ENCODE measurements at places on chromosomes 7 and 10.

DNA sequence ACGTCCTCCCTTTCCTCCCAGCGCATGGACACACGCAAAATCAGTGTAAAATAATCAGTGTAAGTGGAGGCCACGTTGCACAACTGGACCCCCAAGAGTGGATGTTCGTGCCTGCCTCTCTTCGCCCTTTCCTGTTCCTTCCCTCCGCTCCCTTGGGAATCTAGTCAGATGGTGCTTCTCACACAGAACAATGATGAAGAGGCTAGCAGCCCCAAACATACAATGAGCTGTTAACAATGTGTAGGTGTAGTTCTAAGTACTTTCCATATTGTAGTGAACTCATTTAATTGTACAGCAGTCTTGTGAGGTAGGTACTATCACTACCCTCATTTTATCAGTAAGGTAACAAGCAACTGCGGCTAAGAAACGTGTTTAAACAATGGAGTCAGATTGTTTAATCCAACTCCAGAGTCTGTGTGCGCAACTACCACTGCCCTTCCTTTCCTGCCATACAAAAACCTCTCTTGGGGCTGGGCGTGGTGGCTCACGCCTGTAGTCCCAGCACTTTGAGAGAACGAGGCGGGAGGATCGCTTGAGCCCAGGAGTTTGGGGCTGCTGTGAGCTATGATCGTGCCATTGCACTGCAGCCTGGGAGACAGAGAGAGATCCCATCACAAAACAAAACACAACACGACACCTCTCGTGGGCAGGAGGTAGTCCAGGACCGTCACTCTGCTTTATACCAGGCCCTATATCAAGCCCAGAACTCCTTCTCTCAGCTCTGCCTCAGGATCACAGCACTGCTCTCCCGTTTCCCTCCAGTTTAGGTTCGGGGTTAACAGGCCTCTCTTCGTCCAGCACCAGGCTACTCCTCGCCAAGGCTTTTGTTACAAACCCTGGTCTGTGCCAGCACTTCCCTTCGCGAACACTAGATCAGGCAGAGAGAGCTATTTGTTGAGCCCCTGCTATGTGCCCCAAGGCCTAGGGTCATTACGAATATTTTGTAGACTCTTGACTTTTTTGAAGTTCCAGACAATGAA lies 1.1 kb downstream of the FKBP9 start:
- no peak for DNase-seq

GRCh38 chr10:121590772-121591171 lies 7.5 kb downstream of the FGFR2 start:
- no peak for DNase-seq

DNA sequence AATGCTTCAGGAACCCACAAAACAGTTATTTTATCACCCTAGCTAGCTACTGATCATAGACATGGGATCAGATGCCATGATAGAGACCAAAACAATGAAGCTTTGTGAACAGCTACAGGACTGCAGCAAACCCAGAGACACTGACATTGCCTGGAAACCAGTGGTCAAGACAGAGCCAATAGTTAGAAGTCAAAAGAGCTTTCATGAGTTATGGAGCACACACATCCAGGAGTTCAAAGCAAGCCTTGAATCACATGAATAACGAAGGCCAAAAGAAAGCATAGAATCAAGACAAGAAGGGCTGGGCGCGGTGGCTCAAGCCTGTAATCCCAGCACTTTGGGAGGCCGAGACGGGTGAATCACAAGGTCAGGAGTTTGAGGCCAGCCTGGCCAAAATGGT lies 34.5 kb upstream of the GSAP start:
- no peak for DNase-seq

DNA sequence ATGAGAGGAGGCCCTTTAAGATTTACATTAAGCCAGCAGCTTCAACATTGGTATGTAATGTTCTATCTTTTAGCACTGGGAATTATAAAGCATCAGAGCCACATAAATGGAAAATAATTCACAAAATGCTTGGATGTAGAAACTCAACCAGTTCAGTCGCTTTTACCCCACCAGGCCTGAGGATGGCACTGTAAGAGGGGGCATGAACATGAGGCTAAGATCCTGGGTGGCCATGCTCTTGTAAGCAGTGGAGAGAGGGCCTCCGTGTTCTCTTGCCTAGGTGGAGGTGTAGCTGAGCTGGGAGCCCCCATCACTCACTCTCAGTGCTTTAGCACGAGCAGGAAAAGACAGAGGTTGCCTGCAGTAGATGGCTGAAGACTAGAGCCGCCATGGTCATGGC lies 238.8 kb downstream of the FANK1 start:
- DNase-seq = no peak

- no peak for DNase-seq
Measured at GRCh38 chr10:55369670-55370420, 568.8 kb upstream of the PCDH15 start.

- DNase-seq = no peak
Measured at GRCh38 chr7:127683776-127684681, 32.0 kb downstream of the SND1 start.

- DNase-seq = no peak
Measured at GRCh38 chr10:132361581-132362101, 29.6 kb downstream of the LRRC27 start.

DNA sequence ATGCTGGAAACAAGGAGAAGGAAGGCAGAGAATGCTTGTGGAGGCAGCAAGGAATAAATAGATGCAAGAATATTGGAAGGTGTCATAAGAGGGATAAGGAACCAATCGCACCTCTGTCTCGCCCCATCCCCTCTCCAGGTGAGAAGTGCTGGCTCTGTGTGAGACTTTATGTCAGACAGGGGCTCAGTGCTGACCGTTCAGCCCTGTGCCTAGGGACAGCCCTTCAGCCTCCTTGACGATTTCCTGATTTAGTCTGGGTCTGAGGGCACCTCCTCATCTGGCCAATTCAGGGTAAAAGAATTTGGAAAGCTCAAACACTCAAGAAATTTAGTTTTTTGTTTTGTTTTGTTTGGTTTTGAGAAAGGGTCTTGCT lies 54.9 kb downstream of the FAM241B start:
- DNase-seq = no peak

DNA sequence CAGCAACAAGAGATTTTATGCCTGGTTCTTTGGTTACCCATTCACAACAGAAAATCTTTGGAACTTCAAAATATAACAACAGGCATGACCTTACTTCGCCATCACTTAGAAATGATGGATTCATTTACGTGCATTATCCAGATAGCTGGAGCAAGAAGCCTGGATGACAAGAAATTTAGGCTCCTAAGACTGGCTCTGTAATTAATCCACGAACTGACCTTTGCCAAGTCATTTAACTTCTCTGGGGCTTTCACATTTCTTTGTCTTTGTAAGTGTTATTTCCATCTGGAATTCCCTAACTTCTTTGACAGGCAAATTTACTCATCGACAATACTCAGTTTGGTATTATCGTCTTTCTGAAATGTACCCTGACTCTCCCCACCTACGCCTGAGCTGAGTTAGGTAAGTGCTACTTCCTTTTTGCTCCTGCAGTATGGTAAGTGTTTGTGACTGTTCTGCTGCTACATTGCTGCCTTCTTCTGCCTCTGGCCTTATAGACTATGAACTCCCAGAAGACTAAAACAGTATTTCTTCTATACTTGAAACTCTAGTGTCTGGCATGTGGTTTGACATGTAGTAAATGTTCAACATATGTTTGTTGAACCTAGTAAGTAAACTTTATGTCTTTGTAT lies 5.5 kb upstream of the MDFIC start:
- DNase-seq = no peak

GRCh38 chr7:36064676-36065075 lies 88.4 kb upstream of the EEPD1 start:
- DNase-seq = no peak

DNA sequence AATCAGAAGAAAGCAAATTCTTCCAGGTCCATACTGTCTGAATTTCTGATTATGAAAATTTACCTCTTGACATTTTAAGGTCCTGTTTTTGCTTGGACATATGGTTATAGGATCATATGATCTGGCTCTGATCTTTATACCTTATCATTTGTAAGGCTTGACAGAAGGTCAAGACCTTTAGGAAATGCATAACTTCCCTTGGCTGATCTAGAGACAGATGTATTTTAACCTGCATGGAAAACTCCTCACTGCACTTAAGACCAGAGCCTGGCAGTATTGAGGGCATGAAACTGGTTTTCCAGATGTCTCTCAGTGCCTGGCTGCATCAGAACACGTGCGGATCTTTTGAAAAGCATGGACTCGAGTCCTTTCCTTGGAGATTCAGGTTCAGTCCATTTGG lies 55.9 kb downstream of the TRRAP start:
- no peak for DNase-seq

GRCh38 chr7:38830826-38831225 lies 78.2 kb downstream of the VPS41 start:
- DNase-seq = no peak

- DNase-seq = no peak
Measured at GRCh38 chr10:75418293-75418692, 13.1 kb upstream of the LRMDA start.

Data from stimulated activated CD4-positive, alpha-beta T cell treated with anti-CD3 and anti-CD28 coated beads, TNF-alpha, amount 100 ng/mL, for 4 hours (primary cell).